DMS153 (cell line): ENCODE measurements at places on chromosomes 3 and 15.

DNA sequence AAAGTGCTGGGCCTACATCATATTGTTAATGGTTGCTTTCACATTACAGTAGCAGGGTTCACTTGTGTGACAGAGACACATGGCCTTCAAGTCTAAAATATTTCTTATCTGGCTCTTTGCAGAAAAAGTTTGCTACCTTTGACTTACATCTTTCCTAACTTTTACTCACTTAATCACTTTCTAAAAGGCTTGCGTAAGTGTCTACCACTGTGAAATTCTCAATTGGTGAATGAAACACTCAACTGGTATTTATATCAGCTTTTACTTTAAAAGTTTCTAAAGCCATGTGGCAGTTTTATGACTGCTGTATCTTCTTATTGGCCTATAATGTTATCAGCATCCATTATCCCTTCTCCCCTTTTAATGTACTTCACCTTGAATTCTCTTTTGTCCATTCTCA is 554.5 kb downstream of the ZIC1 start:
- no peak for DNase-seq

DNA sequence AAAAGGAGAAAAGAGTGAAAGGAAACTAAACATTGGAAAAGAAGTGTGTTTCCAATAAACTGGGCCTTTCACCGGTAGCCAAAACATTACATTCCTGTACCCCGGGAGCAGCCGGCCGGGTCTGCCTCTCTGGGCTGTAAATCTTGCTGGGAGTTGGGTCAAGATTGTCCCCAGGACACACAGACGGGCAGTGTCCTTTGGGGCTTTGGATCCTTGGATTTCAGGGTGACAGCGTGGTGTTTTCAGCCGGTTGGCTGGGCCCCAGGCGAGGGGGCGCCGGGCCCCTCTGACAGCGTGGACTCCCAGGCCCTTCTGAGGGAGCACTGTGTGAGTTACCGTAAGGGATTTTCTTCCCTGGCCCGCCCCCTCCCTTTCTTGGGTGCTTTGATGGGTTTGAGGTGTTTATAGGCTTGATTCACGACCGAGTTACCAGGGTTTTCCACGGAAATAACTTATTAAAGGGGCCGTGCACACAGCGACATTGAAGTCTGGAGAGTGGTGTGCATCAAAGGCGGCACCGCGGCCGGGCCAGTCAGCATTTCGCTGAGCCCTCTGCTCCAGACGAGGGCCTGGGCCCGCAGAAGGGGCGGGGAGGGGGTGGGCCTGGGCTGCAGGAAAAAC is 27.4 kb downstream of the SMAD6 start:
- no peak for DNase-seq

DNA sequence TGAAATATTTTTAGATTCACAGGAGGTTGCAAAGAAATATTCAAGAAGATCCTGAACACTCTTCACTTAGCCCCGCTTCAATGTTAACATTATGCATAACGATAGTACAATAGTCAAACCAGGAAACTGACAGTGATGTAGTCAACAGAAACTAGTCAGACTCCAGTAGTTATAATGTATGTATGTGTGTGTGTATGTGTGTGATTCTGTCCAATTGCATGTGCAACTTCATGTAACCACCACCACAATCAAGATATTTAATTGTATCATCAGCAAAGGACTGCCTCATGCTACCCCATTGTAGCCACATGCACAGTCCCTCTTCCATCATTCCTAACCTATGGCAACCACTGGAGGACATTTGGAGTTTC is 77.9 kb downstream of the APBA2 start:
- DNase-seq: no peak

GRCh38 chr3:23836536-23837230 is 30.9 kb downstream of the UBE2E1 start:
- DNase-seq: no peak

- DNase-seq: no peak
Observed at GRCh38 chr3:188272481-188273372, 118.8 kb downstream of the LPP start.

DNA sequence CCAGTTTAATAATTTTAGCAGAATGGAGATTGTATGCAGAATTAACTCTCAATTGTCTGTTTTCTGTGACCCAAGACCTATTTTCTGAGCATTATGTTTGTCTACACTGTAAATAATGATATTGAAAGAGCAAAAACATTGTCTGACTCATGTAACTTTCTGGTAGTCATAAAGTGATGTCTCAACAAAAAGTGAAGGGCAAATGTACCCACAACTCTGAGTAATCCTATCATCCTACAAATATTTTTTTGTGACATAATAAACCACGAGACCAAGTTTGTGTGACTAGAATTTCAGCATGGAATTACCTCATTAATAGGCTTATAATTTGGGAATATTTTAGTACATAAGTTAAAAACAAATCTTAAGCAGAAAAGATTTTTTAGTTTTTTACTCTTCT is 15.4 kb upstream of the ABHD10 start:
- DNase-seq: no peak

GRCh38 chr3:11588755-11589154 is 55.0 kb downstream of the VGLL4 start:
- no peak for DNase-seq
